Non-pigmented ciliary epithelial cell (primary cell): ENCODE measurements at places on chromosomes 4 and X.

DNA sequence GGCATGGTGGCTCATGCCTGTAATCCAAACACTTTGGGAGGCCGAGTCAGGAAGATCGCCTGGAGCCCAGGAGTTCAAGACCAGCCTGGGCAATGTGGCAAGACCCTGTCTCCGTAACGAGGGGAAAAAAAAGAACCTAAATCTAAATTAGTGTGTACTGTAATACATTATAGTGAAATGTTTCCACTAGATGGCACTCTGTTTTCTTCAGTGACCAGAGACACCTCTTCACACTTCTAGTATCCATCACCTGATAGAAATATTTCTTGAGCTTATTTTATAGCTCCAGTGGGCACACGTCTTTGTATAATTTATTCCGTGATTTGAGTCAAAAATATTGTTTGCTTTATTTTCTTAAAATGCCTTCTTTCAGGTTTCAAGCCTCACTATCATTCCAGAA, 600.9 kb upstream of the DIPK2B start:
- no peak for DNase-seq

DNA sequence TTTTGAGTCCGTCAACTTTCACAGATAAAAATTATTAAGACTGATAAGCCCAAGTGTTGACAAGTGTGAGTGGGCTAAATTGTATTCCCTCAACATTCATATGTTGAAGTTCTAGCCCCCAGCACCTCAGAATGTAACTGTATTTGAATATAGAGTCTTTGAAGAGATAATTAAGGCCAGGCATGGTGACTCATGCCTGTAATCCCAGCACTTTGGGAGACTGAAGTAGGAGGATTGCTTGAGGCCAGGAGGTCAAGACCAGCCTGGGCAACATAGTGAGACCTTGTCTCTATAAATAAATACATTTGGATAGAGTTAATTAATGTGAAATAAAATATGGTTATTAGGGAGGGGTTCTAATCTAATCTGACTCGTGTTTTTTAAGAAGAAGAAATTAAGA, 29.7 kb upstream of the SLC25A4 start:
- DNase-seq: no peak

- DNase-seq: peak; percentile 47
Measured at GRCh38 chr4:112916868-112917267, 132.6 kb upstream of the ANK2 start.

DNA sequence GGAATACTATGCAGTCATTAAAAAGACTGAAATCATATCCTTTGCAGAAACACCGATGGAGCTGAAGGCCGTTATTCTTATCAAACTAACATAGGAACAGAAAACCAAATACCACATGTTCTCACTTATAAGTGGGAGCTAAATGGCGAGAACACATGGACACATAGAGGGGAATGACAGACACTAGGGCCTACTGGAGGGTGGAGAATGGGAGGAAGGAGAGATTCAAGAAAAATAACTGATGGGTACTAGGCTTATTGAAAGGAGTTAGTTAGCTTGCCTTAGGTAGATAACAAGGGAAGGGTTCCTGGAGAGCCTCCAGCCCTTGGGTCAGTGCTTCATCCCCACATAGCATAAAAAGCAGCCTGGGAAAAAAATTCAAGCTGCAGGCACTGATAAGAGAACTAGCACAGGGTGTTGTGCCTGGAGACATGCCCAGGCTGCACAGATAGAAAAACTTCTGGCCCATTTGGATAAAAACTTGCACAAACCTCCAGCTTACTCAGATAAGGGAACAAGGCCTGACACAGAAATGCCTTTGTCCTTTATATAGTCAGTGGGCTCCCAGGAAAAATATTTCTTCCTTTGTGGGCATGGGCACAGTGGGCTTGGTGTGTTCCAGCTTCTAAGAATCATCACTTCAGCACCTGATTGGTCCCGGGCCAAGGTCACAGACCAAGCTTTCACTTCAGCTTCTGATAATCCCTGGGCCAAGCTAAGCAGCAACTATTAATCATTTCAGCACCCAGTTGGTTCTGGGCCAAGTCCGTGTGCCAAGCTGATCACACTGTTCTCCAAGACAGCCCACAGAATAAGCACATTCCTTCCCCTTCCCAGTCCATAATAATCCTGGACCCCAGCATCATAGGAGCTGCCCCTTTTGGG, 23.1 kb upstream of the PWWP3B start:
- no peak for DNase-seq

DNA sequence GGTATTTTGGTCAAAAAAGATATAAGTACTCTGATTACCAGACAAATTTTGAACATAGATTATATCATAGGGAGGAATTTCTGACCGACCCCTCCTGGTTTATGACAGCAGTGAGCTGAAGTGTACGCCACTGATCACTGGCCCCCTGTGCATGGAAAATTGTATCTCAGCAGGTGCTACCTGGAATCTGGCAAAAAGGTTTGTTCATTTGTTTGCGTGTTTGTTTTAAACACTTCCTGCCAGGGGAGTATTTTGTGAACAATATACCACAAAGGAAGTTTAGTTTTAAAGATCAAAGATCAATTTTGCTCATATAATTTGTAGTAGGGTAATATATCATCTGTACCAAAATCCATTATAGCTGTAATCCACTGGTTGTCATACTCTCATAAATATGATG, 219.7 kb upstream of the TENM3 start:
- DNase-seq: no peak

GRCh38 chrX:154444755-154445246, 860 bp downstream of the FAM50A start:
- no peak for DNase-seq

- no peak for DNase-seq
Measured at GRCh38 chr4:36692586-36692985, 411.2 kb downstream of the DTHD1 start.
